HCEC 1CT (cell line): ENCODE measurements at places on chromosomes 1 and 21.
A peak's percentile ranks its signal among the peaks of the same experiment; 100 is the strongest.

DNA sequence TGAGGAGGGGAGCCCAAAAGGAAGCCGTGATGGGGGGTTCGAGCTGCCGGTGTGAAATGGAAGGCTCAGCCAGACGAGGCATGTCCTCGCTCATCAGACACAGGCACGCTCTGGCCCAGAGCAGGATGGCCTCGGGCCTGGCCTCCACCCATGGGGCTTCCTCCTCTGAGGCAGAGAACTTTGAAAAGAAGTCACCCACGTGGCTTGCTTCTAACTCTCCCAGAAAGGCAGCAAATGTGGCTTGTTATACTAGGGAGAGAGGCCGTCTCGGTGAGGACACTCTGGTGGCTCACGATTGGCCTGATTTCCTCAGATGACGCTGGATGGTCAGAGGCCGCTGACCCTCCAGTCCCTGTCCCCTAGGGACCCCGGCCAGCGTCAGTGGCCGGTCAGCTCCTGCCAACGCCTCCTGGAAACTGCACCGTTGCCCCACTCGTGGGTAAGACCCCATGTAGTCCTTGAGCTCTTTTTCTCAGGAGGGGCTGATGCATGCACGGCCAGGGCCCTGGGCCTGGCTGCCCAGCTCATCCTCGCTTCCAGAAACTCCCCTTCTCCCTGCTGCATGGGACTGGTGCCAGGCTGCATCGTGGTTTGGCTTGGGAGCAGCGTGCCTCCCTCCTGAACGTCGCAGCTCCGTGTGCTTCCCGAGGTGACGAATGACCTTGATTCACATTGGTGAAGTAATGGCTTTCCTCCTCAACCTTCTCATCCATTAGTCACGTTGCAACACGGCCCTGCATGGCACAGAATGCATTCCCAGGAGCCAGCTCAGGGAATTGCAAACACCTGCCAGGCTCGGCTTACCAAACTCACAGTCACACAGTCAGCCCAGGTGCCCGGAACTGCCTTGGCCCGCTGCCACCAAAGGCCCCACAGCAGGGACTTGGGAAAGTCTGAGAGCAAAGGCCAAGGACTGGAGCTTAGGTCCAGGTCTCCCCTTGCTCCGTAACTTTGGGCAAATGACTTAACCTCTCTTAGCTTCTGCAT is 58.8 kb downstream of the TOMM20 start:
- DNase-seq: peak; percentile 89

GRCh38 chr1:162671664-162672410 is 39.6 kb downstream of the DDR2 start:
- DNase-seq: no peak

- no peak for DNase-seq
Observed at GRCh38 chr1:38585460-38585859, 274.1 kb downstream of the RRAGC start.

DNA sequence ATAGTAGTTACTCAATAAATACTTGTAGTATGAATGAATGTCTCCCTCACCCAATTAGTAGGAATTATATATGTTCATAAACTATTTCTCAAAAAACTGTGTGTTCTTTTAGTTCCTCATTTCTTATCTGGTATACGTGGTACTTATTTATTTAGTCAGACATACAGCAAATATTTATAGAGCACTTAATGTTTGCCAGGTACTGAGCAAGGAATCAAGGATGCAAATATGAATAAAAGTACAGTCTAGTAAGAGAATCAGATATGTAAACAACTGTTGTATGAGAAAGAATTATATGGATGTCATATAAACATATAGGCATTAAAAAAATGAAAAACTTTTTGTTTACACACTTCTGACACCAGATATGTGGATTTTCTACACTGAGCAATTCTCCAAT is 58.5 kb downstream of the ATF6 start:
- no peak for DNase-seq

DNA sequence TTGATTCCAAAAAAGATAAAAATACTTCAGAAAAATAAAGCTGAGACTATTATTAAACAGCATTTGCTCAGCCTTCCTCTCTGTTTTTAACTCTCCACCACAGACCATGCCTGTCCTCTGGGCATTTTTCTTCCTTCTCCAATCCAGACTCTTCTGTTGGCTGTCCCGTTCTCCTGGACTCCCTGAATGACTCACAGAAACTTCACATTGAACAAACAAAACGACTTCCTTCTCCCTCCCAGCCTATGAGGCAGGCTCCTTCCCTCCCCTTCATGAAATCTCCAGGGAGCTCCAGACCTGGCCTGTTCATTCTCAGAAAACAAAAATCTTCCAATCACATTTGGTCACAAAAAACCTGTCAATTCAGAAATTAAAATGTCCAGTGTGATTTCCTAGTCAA is 421.3 kb downstream of the NPHP4 start:
- no peak for DNase-seq

- no peak for DNase-seq
Observed at GRCh38 chr1:204887846-204888245, 17.2 kb downstream of the NFASC start.

DNA sequence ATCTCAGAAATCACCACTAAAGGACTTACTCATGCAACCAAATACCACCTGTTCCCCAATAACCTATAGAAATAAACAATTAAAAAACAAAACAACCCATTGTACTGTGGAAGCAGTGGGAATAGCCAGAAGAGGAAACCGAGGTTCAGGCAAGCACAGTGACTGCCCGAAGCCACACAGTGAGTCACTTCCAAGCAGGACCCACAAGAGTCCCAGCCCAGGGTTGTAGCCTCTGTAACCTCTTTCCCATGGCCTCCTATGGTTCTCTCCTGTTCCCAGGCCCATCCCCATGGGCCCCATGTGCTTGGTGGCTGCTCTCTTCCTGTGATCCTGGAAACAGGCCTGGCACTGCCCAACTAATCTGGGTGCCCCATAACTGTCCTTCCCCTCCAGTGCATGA is 29.0 kb upstream of the HTR1D start:
- no peak for DNase-seq

DNA sequence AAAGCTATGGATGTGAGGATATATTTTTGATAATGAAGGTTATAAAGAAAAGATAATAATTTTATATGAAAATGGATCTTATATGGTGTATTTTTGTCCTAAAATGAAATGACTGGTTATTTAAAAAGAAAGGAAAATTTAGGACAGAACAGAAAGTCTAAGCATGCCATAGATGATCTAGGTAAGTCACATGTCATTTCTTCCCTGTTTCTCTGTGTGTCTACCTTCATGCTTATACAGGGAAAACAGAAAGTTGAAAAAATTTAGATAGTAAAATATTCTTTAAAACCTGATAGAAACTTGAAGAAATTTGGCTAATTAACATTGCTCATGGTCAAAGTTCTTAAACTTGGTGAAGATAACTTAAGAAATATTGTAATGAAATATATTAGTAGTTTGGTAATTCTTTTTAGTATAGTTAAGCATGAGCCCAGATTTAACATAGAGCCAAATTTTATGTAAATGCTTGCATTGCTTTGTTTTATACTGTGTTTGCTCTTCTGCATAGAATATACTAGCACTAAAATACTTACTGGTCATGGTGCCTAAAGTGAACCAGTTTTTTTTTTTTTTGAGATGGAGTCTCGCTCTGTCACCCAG is 12.4 kb upstream of the GBP4 start:
- no peak for DNase-seq

DNA sequence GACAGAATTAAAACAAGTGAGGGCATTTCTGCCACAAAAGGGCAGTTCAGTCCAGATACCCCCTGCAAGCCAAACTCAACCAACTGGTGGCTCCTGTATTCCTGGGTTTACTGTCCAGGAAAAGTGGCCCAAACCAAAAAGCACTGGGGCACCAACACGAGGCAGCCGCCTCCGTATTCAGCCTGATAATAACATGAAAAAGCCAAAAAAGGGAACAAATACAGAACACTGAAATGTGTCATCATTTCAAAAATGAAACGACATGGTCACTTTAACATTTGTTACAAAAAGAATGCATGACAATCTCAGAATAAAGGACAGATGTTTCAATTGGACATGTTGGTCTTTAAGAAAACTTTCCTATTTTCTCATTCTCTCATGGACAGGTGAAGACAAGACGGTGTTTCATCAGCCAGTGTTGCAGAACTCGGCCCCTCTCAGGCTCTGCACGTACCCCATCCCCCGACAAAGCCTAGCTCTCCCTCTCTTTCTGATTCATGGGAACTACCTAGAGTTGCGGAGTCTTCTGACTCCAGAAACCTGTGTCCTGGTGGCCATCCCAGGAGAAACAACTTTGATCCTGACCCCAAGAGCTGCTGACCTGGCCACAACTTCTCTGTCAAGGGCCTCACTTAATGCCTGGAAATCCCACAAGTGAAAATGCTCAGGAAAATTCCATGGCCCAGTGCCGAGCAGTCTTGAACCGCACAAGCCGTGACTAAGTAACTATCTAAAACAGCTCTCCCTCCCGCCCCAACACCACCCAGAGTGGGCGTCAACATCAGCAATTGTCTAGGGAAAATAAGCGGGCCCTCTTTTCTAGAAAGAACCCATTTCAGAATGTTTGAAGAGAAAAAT is 27.1 kb downstream of the ZBTB17 start:
- peak; percentile 92 for DNase-seq

GRCh38 chr1:38293567-38293966 is 247.0 kb upstream of the POU3F1 start:
- DNase-seq: no peak

DNA sequence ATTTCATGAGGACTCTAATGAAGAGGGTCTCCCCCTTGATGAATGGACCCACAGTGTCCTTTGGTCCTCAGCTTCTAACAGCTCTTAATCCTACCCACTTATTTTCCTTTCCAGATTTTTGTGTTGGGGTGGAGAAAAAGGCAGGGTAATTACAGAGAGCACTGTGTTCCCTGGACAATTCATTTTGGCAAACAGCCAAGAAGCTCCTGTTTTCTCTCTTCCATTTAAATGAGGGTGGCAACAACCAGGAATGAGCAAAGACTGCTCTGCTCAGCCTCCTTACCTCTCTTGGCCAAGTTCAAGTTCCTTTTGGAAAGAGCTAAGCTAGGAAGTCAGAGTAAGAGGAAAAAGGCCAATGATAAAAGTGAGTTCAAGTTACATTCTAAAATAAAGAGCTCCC is 11.9 kb downstream of the XKR8 start:
- DNase-seq: no peak

DNA sequence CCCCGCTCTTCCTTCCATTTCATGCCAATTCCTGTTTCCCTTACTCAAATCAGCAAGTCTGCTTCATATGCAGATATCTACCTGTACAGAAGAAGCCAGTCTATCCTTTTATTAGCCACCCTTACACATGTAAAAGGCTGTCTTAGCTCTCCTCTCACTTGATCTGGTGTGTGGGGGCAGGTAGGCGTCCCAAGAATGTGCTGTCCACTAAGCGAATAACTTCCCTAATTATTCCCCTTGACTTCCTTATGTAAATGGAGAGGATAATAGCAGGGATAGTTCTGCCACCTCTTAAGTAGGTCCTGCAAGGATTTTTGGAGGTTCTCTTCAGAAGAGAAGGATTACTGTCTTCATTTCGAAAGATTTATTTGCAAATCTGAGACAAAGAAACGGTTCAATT is 160.4 kb downstream of the TTLL7 start:
- no peak for DNase-seq

- peak; percentile 22 for DNase-seq
Observed at GRCh38 chr1:207355060-207355459, 33.6 kb downstream of the CD55 start.

DNA sequence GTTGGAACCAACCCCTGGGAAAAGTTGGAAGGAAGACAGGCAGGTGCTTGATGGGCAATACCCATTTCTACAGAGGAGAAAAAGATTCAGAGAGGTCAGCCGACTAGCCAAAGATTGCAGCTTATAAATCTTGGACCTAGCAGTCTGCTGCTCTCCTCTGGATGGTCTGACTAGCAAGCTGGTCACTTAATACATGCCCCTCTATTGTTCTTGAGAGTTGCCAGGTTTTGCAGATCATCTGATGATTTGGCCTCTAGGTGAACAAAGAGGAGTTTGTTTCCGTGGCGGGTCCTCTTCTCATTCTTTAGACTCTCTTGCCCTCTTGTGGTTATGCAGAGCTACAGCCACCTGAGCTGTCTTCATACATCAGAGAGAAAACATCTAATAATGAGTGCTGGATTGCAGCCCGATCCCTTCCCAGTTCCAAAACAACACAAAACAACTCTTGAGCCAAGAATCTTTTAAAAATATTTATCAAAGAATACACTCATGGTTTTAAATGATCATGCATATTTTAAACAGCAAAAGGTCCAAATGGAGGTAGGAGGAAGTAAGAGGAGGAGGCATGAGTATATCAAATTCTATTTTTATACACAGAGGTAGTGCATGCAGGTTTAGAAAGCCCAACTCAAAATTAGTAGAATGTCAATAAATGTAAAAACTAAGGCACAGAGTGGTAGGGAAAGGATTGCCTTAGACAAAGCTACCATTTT is 115.7 kb downstream of the SLC30A10 start:
- DNase-seq: peak; percentile 75

- no peak for DNase-seq
Observed at GRCh38 chr1:198272492-198272891, 115.7 kb downstream of the NEK7 start.

DNA sequence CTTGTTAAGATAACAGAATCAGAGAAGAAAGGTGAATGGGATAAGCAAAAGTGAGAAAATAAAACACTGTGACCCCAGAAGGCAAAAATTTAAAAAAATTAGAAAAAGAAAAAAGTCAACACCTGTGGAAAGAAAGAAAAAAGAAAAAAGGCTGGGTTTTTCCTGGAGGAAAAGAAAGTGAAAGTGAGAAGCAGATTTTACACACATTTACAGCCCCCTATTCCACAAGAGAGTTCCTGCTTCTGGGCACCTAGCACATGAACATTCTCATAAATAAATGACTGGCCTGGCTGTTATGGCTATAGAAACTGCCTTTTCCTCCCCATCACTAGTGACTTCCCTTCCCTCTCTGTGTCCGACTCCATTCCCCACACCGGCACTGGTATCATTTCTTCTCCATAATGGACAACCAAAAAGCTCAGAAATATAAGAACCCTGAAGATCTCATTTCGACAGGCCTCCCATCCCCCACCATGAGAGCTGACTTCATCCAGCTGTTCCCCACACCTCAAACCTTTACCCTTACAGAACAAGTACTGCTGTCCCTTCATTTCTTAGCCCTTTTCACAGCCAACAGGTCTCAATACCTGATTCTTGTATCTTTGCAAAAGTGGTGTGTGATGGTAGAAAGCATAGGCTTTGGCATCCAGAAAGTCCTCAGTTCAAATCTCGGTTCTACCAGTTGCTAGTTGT is 12.6 kb downstream of the MTF1 start:
- no peak for DNase-seq

DNA sequence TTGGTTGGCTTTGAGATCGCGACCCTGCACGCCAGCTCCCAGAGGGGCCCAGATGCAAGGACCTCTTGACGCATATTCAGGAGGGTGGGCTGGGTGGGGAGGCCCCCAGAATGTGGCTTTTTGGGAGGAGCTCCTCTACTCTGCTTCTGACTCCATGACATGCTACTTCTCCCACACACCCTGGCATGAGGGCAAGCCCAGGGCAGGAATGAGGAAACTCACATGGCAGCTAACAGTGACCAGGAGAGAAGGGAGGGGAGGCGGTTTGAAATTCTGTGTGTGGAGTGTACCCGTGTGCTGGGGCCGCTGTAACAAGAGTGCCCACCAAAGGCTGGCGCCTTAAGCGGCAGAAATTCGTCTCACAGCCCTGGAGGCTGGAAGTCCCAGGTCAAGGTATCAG is 61.3 kb upstream of the GPR153 start:
- no peak for DNase-seq

- DNase-seq: no peak
Observed at GRCh38 chr1:101833312-101833711, 163.4 kb downstream of the OLFM3 start.

GRCh38 chr1:41341772-41342562 is 19.3 kb upstream of the FOXO6 start:
- no peak for DNase-seq

GRCh38 chr1:109882288-109883245 is 28.1 kb upstream of the CSF1 start:
- no peak for DNase-seq
